Activated CD4-positive, alpha-beta T cell treated with anti-CD3 and anti-CD28 coated beads for 48 hours (primary cell): ENCODE measurements at places on chromosomes 2 and 18.

DNA sequence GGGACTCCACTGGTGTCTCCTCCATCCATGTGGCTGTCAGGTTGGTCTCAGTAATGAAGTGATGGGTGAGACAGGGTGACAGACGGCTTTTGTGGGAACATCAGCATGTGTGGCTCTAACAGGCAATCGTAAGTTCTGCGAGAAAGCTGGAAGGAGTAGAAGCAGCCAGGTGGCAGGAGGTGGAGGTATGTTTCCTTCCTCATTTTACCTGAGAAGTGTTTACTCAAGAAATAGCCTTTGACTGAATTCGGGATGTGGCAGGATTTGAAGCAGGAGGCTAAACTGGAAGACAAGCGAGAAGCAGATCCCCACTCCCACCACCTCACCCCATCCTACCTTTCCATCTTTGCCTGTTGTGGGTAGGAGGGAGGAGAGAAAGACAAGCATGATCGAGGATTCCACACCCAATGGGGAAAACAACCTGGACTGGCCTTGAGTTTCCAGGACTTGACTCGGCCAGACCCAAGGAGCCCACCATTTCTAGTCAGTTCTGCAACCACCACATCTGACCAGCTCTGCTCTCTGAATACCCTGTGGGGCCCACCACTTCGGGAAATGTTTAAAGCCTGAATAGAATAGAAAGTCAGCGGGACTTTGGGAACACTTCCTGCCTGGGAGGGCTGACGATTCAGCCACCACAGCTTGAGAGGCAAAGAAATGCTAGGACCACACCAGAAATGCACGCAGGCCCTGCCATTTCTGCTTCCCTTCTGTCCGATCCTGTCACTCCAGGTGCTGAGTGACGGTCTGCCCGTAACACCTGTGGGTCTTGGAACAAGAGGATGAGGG, 1.2 kb downstream of the ABCG8 start:
- no peak for DNase-seq

DNA sequence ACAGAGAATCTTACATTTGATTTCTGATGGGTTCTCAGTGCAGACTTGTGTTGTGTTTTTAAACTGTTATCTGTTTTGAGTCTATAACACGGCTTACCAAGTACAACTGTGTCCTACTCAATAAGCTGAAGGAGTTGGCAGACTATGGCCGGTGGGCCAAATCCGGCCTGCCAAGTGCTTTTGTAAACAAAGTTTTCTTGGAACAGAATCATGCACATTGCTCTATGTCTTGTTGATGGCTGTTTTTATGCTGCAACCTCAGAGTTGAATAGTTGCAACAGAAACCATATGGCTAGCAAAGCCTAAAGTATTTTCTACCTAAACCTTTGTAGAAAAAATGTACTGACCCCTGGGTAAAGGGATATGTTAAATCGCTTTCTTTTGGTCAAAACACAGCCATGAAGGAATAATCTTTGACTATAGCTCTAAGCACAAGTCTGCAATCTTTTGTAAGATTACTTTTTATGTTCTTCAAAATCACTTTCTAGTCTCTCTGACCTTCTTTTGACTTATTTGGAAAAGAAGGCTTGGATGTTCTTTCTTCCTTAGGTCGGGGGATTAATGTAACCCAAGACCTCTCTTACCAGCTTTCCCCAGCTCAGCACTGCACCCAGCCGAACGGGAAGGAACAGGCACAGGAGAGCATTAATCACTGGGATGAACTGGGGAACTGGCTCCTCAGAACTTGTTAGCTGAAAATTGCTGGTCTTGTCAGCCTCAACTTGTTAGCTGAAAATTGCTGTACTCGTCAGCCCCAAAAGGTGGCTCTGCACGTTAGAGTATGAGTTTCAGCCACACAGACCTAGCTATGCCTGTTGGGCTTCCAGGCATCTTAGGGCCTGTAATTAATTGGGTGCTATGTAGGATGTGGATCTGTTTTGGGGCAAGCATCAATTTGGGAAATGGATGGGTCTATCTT, 75.4 kb downstream of the CD8B2 start:
- DNase-seq = no peak

DNA sequence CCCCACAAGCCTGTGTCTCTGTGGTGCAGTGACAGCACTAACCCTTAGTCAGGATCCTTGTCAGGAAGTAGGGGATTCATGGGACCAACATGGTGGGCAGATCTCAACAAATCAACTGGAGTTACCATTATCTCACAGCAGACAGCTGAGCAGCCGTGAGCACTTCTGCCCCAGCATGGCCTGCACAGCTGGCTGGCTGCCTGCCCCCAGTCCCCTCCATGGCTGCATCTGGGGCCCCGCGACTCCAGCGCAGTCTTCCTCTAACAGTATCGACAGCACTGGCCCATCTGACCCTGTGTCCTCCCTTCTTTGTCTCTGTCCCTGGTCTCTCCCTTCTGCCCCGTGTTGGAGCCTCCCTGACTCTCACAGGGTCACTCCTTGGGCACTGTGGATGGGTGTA, 4.7 kb upstream of the ADCY3 start:
- no peak for DNase-seq

GRCh38 chr2:31129375-31130171, 8.7 kb downstream of the GALNT14 start:
- DNase-seq = no peak

- no peak for DNase-seq
These were observed 7.6 kb upstream of the ERFE start for GRCh38 chr2:238151205-238151604.

GRCh38 chr2:1621041-1621440, 123.3 kb downstream of the PXDN start:
- no peak for DNase-seq

- no peak for DNase-seq
These were observed 44.0 kb upstream of the ROCK2 start for GRCh38 chr2:11388262-11389051.

GRCh38 chr2:137047369-137047768, 282.0 kb downstream of the THSD7B start:
- no peak for DNase-seq

- peak; percentile 10 for DNase-seq
These were observed 200.6 kb downstream of the NAPG start for GRCh38 chr18:10726198-10727068.

- DNase-seq = no peak
These were observed 309.6 kb downstream of the LRRTM1 start for GRCh38 chr2:79994965-79995364.

DNA sequence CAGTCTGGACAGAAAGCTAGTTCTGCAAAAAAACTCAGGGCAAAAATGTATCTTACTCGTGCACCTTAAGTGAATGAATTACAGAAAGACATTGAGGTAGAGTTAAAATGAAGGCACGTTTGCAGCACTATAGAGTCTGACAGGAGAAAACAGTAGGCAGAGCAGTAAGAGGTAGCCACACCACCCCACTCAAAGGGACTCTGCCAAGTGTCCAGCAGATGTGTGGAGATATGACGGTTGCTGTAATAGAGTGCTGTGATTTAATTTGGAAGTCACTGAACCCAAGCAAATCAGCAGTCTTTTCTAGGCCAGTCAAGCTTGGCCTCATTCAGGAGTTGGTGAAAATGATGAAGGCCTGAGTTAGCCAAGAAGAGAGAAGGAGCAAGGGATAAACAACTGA, 464.4 kb downstream of the PTPRM start:
- DNase-seq = no peak

DNA sequence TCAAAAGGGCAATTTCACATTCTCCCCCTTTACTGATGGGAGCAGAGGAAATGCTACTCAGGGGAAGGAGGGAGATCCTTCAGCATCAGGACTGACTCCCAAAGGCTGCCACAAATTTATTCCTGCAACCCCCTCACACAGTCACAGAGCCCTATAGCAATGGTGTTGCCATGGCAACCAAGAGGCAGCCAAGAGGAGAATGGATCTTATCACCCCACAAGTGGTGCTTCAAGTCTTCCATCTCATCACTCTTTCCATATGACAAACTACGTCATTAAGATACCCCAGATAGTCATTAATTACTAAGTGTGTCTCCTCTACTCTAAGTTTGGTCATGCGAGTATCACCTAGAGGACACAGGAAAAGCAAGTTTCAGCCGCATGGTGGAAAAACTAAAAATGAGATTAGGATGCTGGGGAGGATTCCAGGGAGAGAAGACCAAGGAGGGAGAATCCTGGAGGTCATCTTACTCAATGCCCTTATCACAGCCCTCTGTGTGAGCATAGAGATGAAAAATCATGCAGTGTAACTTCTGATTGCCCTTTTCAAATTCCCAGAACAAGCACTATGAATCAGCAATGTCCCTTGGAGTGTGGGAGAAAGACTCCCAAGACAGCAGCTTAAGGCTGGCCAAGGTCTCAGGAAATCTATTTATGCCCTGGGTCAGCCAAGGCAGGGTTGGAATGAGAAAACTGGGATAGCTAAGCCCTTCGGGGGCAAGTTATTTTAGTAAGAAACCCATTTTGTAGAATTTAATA, 885.7 kb upstream of the KLHL29 start:
- DNase-seq = no peak

DNA sequence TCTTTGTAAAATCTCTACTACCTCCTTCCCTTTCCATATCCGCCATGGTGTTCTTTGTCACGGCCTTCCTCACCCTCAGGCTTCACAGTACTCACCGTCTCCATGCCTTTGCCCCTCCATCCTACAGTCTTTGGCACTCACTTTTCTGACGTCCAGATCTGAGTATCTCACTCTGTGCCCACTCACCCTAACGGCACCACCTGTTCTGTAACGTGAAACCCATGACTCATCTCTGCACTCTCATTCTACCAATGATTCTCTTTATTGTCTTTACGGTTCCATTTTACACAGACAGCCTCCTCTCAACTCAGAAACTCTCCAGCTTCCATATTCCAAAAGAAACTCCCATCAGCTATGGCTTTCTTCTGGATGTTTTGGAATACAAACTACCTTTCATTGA, 56.7 kb downstream of the NETO1 start:
- DNase-seq = no peak

DNA sequence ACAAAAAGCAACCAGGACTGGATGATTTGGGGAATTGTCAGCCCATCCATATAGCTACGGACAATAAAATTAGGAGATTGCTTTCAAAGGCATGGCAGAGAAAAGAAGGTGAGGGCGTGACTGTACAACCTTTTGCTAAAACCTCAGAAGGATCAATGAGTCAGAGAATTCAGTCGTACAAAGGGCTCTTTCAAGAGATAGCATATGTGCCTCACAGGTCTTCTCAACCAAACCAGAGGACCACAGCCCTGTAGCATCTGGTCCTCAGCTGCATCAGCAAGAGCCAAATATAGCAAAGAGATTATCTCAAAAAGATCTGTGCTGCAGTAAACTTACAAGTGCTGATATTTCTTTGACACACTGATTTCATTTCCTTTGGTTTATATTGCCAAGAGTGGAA, 149.9 kb upstream of the RAB6C start:
- no peak for DNase-seq

DNA sequence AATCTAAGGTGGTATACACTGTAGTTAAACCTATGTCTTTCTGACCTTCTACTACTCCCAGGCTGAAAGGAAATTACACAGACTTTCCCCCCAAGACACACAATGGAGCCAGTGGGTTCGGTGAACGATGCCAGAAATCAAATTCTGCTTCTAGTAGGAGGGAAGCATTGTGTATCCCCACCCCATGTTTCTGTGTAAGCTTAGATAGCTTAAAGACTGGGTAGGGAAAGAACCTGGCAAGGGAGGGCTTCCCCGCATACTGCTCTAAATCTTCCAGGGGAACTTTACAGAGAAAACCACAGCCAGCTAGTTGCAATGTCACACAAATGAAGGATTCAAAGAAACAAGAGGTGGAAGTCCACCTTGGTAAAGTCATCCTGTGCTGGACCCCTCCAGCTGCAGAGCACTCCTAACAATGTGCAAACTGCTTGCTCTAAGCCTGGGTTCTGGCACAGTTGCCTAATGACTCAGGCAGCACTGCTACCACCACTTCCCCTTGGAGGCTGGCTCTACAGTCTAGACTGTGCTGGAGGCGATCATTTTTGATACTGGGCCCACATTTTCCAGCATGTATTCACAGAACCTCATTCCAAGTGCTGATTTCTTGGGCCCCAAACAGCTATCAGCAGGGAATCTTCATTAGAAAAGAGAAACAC, 47.5 kb downstream of the TRIB2 start:
- DNase-seq = no peak

- no peak for DNase-seq
These were observed 251.4 kb downstream of the KLHL29 start for GRCh38 chr2:23636426-23636825.

GRCh38 chr2:178230396-178230795, 36.1 kb downstream of the OSBPL6 start:
- no peak for DNase-seq

- no peak for DNase-seq
These were observed 57.6 kb downstream of the ATOH8 start for GRCh38 chr2:85811180-85812093.

GRCh38 chr18:23131693-23132319, 3.5 kb upstream of the CABLES1 start:
- DNase-seq = peak; percentile 58

GRCh38 chr18:59705145-59705544, 7.9 kb upstream of the CCBE1 start:
- DNase-seq = no peak

GRCh38 chr2:120225549-120226065, 2.4 kb upstream of the TMEM185B start:
- no peak for DNase-seq

DNA sequence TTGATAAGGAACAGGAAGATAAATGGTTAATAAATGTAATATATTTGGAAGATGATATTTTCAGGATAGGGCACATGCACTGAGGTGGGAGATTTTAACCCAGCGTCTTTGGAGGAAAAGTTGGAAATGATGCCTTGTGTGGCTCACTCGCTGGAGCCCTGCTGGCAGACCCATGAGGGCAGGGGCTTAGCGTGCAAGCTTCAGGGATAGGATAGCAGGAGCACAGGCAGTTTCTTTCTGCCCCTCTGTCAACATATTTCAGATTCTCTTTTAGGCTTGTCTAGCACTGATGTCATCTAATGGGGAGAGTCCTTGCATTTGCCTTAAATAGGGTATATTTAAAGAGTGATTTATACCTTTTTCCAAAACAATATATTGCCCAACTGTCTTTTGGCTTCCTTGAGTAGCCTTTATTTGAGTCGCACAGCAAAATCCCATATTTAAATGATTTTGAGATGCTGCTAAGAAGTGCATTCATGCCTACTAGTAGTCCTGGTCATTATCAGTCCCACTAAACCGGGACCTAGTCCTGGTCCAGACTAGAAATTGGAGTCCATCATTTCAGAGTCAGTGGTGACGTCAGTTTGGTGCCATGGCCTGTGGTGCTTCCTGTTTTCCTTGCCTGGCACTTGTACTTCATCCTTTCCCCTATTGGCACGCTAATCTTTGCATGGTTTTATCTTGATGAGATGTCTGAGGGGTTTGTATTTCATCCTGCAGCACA, 45.8 kb downstream of the SH3RF3 start:
- DNase-seq = no peak
